ENCODE measurements at places on chromosomes 11 and 22.

DNA sequence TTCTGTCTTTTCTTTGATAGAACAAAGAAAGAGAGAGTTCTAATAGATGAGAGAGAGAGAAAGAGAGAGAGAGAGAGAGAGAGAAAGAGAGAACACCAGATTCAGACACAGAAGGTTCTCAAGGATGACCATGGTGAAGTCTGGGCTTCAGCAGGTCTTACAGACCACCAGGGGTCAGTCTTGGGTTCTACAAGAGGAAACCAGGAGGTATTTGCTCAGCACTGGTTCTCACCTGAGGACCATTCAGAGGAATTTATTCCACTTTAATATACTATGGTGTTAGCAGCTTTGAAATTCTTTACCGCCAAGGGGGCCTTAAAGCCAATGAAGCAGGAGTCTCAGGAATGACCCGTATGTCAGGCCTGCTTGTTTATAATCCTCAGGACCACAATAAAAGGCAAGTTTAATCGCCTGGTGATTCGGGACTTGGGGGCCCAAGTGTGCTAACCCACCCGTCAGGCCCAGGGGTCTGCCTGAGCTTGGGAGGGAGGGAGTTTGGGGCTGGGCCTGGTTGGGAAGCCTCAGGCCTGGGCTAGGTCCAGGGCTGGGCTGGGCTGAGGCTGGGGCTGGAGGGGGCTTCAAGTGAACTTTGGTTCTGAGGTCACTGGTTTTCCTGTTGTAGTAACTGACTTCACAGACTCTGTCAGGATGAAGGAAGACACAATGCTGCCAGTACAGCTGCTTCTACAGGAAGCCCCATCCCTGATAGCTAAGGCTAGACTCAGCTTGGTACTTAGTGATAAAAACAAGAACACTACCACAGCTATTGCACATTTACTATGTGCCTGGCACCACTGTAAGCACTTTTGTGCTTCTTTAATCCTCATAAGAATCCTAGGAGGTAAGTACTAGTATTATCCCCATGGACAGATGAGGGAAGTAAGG is 179.2 kb upstream of the ZBED5 start:
- DNase-seq, result peak; percentile 45

- peak; percentile 58 for DNase-seq
These were observed 132.5 kb downstream of the HIPK3 start for GRCh38 chr11:33389635-33390034.

GRCh38 chr11:30360741-30361140 is 37.8 kb downstream of the ARL14EP start:
- DNase-seq, result no peak

GRCh38 chr22:45843031-45843430 is 133.9 kb downstream of the WNT7B start:
- DNase-seq, result no peak

GRCh38 chr11:34449013-34449412 is 10.3 kb downstream of the CAT start:
- peak; percentile 15 for DNase-seq

DNA sequence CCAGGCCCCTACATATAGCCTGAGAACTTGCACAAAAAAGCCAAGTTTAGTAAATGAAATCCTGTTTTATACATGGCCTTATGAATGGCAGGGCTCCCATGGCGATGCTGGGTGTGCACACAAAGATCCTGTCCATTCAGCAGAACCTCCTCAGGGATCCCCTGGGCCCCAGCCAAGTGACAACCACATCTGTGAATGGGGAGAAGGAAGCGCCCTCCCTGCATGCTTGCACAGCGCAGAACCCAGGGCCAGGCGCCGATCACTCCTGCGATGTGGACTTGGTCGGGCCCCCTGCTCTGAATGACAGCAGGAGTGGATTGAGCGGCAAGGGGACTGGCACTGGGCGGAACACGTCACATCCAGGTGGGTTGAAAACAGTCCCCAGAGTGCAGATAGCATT is 4.5 kb upstream of the CDC42EP2 start:
- no peak for DNase-seq

DNA sequence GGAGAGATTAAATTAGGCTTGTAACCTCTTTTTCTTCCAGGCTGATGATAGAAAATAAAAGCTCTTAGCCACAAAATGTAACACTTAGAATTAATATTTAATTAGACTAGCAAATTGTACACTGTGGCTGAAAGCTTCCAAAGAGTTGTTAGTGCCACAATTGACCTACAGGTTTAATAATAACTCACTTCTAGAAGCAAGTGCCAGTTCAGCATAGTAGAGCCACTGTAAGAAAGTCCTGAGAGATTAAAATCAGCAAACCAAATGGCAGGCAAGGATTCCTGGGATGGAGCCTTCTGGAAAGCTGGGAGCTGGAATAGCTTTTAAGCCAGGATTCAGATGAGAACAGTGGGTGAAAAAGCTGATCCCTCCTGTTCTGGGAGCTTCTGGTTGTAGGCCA is 131.0 kb downstream of the ELP4 start:
- no peak for DNase-seq

- DNase-seq, result no peak
These were observed 729 bp upstream of the CHKB start for GRCh38 chr22:50583294-50583861.

DNA sequence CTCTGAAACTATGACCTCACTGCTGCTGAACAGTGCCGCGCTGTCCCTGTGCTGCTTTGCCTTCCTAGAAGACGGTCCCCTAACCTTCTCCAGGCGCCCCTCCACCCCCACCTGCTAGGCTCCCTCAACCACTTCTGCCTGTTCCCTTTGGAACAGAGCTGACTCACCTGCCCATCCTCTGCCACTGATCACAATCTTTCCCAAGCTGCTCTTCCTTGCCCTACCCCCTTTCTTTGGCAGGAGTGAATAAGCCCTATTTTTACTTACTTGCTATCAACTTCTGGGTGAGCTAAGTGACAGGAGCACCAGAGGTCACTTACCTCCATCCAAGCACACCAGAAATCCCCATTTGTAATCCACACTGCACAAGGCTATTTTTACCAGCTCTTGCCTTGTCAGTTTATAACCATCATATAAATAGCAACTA is 116.0 kb upstream of the BID start:
- no peak for DNase-seq

DNA sequence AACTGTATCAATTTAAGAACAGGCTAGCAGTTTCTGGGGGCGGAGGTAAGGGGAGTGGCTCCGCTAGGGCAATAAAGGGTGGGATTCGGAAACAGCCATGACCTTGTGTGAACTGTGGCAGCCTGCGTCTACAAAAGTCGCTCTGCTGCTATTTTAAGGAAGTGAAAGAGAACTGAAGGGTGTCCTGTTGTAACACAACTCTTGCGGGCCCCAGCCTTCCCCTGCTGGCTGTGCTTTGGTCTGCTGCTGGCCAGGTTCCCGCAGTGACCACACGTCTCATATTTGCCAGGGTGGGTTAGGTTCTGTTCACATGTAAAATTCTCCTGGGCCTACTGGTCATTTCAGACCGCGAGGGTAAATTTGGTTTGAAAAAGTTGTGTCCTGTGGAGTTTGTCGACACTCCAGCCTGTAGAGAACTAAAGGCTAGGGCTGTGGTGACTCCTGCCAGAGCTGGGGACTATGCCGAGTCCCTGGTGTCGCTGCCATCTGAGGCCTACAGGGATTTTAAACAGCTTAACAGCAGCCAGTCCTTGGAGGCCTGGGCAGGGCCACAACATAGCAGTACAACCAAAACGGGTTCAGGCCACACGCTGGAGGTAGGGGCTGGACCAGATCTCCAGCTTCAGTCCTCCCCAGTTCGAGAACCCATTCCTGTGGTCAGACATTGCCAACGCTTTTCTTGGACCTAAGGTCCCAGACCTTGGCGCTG is 1.1 kb upstream of the PPFIBP2 start:
- DNase-seq, result peak; percentile 89

DNA sequence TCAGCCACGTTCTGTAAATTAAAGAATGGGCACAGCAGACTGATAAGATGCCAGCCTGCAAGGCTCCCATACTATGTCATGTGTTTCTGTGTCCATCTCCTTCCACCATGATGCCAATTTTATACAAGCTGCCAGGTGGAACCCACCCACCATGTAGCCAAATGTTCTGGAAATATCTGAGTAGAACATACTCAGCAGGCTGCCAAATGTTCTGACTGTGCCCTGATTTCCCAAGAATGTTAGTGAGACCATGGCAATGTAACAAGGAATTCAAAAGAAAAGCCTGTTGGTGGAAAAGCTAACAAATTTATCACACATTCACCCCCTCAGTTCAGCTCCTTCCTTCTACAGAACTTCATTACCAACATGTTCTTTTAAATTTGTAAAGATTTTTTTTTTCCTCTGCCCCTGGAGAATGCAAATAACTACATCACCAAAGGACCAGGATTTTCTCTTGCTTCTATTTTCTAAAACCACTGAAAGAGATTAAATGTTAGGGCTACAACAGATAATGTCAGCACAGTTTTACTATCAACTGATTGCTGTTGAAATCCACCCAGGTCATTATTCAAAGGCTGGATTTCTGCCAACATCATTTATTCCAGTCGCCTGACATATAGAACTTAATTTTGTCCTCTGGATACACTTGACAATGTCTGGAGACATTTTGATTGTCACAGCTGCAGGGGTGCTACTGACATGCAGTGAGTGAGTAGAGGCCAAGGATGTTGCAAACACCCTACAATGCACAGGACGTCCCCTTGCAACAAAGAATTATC is 3.1 kb downstream of the DMC1 start:
- DNase-seq, result no peak

GRCh38 chr11:62542111-62542745 is 4.4 kb downstream of the AHNAK start:
- no peak for DNase-seq

- DNase-seq, result peak; percentile 77
These were observed 767 bp downstream of the SLC43A1 start for GRCh38 chr11:57514538-57515331.

GRCh38 chr22:42379966-42380537 is 52.2 kb downstream of the NFAM1 start:
- DNase-seq, result no peak

DNA sequence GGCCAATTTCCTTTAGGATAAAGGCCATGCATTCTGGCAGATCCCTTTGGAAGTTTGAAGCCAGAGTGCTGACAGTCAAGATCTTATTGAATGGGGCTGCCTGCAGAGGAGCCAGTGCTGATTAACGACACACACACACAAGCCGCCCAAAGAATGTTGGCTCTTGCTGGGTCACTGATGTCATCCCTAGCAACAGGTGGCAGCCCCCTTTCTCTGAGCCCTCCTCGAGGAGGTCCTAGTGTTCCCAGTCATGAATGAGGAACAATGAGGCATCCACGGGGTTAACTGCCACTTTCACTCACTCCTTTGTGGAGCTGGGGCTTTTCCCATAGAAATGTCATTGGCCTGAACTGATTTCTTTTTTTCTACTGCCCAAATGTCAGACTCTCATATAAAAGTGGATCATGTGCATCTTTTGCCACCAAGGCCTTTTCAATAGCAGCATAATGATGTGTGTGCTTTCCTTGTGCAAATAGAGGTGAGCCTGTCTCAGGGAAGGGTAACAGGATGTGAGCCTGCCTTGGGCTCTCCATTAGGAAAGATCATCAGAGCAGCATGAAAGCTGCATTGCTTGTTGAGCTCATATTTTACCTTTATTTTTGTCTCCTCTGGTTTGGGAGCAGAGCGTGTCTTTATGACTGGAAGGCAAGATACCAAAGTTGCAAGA is 301.8 kb upstream of the MTNR1B start:
- DNase-seq, result no peak

DNA sequence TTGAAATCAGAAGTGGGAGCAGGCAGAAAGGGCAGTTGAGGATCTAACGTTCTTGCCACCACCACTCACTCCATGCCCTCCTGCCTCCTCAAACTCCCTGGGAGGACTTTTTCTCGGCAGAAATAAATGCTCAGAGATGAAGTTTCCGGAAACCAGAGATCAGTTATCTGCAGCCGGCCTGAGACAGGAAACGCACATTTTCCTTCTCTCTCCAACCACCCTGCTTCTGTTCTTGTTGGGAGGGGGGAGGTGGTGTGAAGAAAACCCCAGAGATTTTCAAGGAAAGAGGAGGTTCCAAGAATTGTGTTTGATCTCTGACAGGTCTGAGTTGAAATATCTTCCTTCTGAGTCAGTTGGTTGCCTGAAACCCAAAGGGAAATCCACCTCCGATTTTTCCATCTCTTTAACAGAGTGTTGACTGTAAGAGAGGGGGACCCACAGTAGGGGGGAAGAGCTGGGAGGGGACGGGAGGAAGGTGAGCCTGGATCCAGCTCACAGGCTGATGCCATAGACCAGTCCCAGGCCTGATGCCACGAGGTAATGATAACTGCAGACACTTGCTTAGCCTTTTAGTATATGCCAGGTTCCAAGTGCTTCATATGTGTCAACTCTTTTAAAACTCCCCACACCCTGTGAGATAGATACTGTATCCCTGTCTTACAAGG is 100.8 kb downstream of the TRAF6 start:
- DNase-seq, result no peak

DNA sequence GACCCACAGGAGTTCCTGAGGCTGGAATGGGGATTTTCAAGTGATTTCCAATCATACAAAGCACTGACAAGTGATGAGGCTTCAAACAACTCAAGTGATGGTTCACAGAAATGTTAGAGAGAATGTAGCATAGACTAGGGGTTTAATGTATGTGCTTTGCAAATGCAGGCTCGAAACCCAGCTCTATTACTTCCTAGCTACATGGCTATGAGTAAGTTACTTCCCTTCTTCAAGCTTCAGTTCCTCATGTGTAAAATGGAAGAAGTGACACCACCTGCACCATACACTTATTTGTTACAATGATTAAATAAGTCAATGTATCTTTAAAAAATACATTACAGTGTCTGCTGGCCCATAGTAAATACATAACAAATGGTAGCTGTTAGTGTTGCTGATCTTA is 139.8 kb downstream of the CCDC81 start:
- no peak for DNase-seq

DNA sequence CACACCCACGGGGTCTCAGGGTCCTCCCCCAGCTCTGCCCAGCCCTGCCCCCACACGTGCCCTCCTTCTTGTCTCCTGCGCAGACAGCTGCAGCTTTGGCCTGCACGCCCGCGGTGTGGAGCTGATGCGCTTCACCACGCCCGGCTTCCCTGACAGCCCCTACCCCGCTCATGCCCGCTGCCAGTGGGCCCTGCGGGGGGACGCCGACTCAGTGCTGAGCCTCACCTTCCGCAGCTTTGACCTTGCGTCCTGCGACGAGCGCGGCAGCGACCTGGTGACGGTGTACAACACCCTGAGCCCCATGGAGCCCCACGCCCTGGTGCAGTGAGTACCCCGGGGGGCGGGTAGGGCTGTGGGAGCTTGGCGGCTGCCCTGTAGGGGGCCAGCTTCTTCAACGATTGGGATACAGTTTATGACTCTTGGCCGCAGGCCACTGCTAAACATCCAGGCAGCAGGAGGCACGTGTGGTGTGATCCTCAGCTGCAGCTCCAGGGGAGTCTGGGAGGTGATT is 30.8 kb downstream of the ST14 start:
- DNase-seq, result no peak

DNA sequence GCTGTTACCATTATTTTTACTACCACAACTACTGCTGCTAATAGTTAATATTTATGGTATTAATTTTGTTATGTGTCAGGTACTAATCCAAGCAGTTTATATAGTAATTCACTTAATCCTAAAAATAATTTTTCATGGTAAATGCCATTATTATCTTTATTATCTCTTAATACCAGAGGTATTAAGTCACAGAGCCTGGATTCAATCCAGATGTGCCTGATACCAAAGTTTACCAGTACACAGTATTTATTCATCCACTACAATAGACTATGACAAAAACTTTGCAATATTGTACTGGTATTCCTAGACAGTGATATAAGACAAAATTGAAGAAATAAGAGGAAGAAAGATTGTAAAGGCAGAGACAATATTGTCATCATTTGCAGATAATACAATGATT is 24.5 kb downstream of the MAP6 start:
- no peak for DNase-seq
